Activated CD4-positive, alpha-beta T cell treated with anti-CD3 and anti-CD28 coated beads for 36 hours (primary cell): ENCODE measurements at places on chromosomes 7 and 10. TPM values are rescaled to one million over a fixed set of nuclear protein-coding genes. Genes with fewer than 3 reads are reported as not detected.

- DNase-seq: peak; percentile 66
These were observed 26.3 kb downstream of the SAMD8 start for GRCh38 chr10:75137533-75138438.

Gene ASIC3
- total RNA-seq: 5.5 TPM

Gene MLXIPL
- total RNA-seq: not detected

DNA sequence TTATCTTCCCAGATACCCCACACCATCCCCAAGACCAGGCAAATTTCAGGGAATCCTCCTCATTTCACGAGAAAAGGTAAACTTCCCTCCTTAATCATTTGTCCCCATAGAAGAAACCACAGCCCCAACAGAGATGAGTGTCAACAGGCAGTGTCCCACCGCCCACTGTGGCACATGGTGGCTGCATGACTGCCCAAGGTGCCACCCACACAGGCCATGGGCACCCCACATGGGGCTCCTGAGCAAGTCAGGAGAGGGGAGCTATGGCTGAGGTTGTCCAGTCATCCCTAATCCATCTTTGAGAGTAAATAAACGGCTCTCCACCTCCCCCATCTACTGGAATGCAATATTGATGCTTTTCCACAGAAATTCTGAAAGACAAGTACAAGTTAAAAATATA is 44.1 kb downstream of the ANTXRL start:
- DNase-seq: no peak

DNA sequence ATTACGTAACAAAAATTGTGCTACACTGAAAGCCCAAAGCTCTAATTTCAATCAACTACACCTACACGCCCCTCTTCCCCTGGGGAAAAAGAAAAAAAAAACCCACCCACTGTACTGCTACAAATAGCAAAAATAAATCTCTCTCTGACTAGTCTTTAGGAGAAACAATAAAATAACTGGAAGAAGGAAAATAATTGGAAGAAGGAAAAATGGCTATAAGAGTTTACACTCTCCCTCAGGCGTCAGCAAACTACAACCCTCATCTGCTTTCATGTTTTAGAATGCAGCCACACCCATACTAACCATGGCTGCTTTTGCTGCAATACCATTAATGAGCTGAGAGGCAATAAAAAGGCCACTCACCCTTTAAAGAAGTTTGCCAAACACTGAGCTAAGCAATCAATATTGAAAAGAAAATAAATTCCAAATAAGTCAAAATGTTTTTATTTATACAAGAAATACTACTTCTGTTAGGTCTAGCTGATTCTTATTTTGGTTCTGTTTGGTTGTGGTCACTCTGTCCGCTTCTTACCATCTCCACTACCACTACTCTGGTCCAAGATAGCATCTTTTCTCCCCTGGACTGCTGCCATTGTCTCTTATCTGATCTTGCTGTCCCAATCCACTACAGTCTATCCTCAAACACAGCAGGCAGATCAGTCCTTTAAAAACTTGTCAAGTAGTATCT is 3.8 kb downstream of the MINDY3 start:
- DNase-seq: no peak

- no peak for DNase-seq
These were observed 100.2 kb downstream of the PTPRE start for GRCh38 chr10:128007056-128007455.

GRCh38 chr10:5502061-5502521 is 2.7 kb upstream of the CALML5 start:
- DNase-seq: no peak

Gene LRRD1
- total RNA-seq: not detected

GRCh38 chr7:134562136-134562535 is 13.2 kb downstream of the AKR1B15 start:
- peak; percentile 20 for DNase-seq

Gene AKR1C4
- total RNA-seq: not detected

- no peak for DNase-seq
These were observed 10.6 kb upstream of the CALU start for GRCh38 chr7:128728598-128728997.

Gene RELN
- not detected for total RNA-seq

DNA sequence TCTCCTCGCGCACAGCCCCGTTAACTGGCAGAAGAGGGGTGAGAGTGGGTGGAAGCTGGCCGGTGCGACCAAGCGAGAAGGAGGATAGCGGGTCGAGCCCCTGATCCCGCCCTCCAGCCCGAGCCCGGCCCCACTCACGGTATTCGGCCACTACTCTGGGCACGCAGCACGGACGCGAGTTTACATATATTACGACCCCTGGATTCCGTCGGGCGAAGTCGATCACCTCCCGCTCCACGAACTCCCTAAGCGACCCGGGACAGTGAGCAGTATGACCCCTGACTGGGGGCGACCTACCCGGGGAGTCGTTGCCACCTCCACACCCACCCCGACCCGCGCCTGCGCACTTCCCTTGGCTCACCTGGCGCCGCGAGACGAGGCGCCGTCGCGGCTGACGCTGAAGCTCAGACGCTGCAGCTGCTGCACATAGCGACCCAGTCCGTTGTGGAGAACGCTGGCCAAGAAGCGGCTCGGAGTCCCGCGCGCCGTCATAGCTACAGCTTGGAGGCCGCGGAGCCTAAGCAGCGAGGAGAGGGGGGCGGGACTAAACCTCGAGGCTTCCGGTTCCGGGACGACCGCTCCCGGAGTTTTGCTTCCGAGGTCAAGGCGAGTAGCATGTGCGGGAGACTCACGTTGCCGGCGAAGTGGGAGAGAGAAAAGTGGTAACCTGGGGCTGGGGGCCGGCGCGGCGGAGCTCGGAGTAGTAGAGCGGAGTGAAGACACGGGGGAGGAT is at the start of the genes MRPL43 and TWNK:
Gene MRPL43, minus strand, starts transcription at position 546 of the 733 bp plus-strand sequence. Its CDS starts 54 bp downstream, at position 492.
Gene TWNK, plus strand, starts transcription at position 592 of the 733 bp plus-strand sequence. CDS start 668 bp downstream, outside the sequence.
- peak; percentile 93 for DNase-seq

Gene SMKR1
- total RNA-seq: 2.7 TPM
